ENCODE measurements at places on chromosomes 12 and 14.
A peak's percentile ranks its signal among the peaks of the same experiment; 100 is the strongest.

GRCh38 chr14:68786491-68787091, 6.3 kb downstream of the ZFP36L1 start:
- DNase-seq: no peak

GRCh38 chr14:54617467-54617866, 50.5 kb downstream of the SAMD4A start:
- DNase-seq: no peak

GRCh38 chr12:25644979-25645378, 91.9 kb upstream of the LMNTD1 start:
- no peak for DNase-seq

- DNase-seq: no peak
Measured at GRCh38 chr14:69260861-69261564, 1.1 kb downstream of the GALNT16 start.

DNA sequence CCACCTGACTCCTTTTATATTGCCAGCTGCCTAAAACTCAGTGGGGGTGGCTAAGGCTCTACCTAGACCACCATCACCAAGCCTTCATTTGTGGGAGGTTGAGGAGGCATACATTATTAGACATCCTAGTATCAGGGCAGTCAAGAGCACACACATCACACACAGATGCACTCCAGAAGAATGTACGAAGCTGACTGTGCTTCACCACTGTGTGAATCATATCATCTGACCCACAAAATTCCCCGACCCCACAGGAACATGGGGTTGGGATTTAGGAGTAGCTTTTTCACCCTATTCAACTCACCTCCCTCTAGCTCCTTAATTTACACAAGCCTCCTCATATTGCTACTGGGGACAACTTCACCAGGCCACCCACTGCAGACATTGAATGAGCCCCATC, 64.8 kb upstream of the BDKRB2 start:
- no peak for DNase-seq

DNA sequence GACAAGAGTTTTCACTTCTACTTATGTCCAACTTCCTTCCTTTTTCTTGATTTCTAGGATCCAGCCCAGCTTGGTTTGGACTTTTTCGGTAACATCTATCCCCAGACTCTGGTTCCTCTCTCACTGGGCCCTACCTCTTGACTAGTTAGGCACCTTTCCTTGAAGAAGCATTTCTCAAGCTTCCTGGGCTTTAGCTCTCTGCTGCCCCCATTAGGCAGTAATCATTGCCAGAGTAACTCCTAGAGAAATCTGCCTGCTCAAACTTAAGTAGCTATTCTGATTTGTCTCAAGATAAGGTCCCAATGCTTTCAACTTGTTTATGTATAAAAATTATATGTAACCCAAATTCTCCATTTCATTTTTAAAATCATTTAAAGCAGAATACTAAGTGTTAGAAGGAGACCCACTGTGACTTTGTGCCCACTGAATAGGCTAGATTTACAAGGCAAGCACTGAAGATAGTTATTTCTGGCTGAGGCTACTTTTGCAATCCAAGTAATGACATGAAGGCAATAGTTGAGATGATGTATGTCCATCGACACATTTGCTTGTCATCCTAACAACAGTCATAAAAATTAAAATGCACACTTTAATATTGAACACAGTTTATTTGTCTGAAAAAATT, 275.0 kb upstream of the G2E3 start:
- DNase-seq: no peak

DNA sequence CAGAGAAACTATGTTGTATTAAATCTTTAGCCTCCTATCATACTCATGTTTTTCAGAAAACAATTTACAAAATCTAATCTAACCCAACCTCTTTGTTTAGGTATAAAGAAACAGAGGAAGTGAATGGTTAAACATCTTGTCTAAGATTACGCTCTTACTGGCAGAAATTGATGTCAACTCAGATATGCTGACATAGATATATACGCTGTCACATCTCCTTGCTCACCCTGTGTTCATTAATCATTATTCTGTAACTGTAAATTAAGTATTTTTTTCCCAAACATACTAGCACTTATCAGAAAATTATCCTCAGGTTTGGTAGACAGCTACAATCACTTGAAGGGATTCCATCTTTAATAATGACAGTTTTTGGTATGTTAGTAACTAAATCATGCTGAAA, 1127.6 kb upstream of the SEL1L start:
- no peak for DNase-seq

GRCh38 chr14:43669355-43669754, 837.7 kb downstream of the FSCB start:
- DNase-seq: no peak

GRCh38 chr12:17016116-17016864, 410.3 kb upstream of the LMO3 start:
- no peak for DNase-seq

GRCh38 chr14:95048771-95049312, 108.5 kb downstream of the DICER1 start:
- DNase-seq: no peak

GRCh38 chr14:98665007-98665406, 607.0 kb downstream of the BCL11B start:
- DNase-seq: no peak

GRCh38 chr12:72622556-72622955, 350.4 kb downstream of the TRHDE start:
- DNase-seq: no peak

GRCh38 chr12:112998987-112999767, 20.9 kb downstream of the OAS2 start:
- peak; percentile 53 for DNase-seq

- DNase-seq: no peak
Measured at GRCh38 chr12:46535907-46536306, 163.3 kb upstream of the SLC38A2 start.

DNA sequence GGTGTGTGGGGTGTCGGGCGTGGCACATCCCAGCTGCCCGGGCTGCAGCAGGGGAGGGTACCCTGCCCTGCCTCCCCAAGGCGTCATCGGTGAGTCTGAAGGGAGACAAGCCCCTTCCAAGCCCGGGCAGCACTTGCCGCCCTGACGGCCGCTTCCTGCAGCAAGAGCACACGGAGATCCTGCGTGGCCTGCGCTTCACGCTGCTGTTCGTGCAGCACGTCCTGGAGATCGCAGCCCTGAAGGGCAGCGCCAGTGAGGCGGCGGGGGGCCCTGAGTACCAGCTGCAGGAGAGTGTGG, 10.1 kb upstream of the PUS1 start:
- DNase-seq: no peak

- no peak for DNase-seq
Measured at GRCh38 chr14:53814392-53814791, 142.2 kb downstream of the BMP4 start.

- no peak for DNase-seq
Measured at GRCh38 chr14:48401321-48401720, 725.9 kb upstream of the MDGA2 start.

- no peak for DNase-seq
Measured at GRCh38 chr14:35123388-35123703, 994 bp downstream of the PRORP start.

DNA sequence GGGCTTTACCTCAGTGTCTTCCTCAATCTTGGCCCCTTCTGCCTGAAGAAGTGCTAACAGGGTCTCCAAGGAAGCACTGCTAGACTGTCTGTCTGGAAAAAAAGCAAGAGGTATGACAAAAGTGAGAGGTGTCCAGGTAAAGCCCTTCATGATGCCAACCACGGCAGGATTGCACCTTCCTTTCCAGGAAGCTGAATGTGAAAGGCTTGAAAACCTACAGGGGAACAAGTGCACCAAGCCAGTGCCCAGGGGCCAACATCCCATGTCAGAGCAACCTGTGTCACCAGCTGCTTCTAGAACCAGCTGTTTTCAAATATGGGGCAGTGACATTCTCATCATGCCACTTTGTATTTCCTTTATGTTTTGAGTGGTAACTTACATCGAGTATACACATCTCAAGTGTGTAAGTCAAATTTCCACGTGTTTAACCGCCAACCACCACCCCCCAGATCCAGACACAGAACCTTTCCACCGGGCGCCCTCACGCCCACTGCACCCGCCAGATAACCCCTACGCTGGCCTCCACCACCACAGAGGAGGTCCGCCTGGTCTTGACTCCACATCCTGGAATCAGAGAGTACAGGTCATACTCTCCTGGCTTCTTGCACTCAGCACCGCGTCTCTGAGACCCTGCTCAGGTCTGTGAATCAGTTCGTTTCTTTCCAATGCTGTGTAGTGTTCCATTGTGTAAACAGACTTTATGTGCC, 27.3 kb downstream of the VPS37B start:
- no peak for DNase-seq

- no peak for DNase-seq
Measured at GRCh38 chr14:98368221-98368620, 903.8 kb downstream of the BCL11B start.

DNA sequence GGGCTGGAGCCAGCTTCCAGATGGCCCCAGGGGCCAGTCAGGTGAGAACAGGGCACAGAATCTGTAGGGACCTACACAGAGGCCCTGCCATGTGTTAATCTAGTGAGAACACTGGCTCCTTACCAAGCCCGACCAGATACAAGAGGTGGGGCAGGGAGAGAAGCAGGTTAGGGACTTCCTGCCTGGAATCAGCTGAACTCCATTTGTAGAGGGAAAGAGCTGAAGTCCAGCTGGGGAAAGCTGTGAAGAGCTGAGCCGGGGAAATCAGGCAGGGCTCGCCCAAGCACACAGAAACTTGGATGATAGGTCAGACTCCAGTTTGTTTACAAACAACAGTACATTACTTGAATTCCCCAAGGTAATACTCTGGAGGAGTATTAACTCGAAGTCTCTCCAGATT, 46.7 kb downstream of the PTGER2 start:
- no peak for DNase-seq

GRCh38 chr14:55976219-55976618, 142.0 kb upstream of the PELI2 start:
- no peak for DNase-seq

- no peak for DNase-seq
Measured at GRCh38 chr14:64580467-64580866, 30.7 kb downstream of the PPP1R36 start.

DNA sequence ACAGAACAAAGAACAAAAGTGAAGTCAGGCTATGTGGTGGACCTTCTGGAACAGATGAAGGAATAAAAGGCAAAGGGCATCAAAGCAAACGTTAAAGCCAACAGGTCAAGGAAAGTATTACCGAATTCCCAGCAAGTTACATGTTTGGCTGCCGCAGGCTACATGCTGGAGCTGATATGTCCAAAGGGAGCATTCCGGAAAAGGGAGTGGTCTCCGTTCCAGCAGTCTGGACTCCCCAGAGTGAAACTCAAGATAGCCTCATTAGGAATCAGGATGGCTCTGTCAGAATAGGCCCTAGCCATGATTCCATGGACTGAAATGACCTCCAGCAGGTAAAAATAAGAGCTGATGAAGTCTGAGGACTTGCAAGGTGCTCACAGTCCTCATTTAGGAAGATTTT, 379.8 kb upstream of the PRICKLE1 start:
- DNase-seq: no peak

- DNase-seq: no peak
Measured at GRCh38 chr12:111444925-111445725, 39.4 kb downstream of the SH2B3 start.

DNA sequence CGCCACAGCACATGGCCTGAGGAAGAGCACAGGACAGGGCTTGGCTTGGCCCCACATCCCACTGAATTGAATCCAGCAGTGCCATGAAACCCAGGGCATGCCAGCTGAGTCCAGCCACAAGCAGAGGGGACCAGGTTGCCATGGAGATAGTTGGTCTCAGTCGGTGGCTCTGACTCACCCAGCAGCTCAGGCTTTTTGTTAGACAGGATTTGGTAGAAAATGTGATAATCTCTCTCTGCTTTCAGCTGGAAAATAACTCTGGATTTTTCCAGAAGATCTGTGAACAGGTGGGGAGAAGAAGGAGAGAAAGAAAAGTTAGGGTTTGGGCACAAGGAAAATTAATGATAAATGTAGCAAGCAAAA, 4.8 kb downstream of the MYH7 start:
- no peak for DNase-seq

DNA sequence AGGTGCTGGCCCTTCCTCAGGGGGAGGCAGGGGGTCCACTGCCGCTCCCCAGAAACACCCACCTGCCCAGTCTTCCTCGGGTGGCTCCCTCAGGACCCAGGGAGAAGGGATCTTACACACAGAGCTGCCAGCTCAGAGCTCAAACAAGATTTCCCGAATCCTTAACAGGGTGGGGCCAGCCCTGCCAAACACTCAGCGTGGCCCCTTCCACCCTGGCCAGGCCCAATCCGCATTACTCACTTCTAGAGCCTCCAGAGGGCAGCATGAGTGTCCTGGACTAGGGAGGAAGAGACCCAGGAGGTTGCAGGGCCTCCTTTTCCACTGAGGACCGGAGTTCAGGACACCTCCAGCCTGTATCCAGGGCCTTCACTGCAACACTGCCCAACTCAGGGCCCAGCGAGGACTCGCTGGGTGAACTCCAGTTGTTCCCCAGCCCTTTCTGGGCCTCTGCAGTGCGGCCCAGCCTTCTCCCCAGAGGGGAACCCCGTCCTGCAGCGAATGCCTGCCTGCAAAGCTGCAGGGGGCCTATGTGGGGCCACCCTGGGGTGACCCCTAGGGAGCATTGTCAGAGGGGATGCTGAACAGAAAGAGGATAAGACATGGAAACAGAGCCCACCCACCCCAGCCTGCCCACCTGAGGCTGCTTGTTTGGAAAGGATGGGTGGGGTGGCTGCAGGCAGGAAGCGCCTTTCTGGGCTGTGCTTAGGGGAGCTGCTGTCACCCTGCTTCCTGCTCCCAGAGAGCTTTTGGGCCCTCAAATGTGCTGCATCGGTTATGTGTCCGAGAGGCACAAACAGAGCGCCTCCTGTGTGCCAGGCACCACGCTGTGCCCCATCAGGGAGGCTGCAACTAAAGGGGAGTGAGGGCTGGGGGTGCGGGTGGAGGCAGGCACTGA, 43.8 kb downstream of the CCNK start:
- DNase-seq: no peak

GRCh38 chr14:73861073-73861472, 9.4 kb downstream of the PTGR2 start:
- DNase-seq: no peak

GRCh38 chr14:65495196-65495595, 82.7 kb downstream of the FUT8 start:
- no peak for DNase-seq

DNA sequence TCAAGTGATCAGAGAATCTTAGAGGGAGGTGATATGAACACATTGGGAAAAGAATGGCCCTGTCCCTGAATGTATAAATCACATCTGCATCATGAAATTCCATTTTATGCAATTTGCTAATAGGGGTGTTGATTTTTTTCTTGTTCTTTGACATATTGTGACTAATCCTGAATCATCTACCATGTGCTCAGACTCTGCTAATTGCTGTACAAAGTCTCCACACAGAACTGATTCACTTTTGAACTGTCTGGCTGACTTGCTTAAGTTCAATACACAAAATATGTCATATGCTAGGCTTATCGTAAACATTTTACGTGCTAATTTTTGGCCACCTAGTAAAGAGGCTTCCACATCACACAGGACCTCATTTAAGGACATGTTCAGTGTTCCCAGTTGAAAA, 2.6 kb downstream of the TMEM132D start:
- no peak for DNase-seq

- no peak for DNase-seq
Measured at GRCh38 chr14:23137192-23137812, 18.2 kb upstream of the CEBPE start.

DNA sequence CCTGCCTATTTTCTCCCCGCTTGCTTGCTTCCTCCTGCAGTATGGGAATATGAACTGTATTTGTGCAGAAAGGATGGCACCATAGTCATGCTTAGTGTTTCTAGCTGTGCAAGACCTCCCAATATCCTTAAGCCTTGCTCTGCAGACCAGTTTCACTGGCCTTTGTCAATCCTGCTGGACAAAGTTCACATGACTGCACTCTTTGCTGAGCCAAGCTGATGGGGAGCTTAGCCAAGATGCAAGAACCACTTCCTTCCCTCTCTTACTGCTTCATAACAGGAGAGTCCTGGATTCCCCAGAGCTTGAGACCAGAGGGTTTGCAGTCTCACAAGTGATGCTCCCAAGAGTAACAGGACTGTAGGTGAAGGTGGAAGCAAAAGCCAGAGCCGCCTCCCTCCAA, 3.8 kb downstream of the ASIC1 start:
- no peak for DNase-seq
